Liver (tissue), 10 donors: ENCODE measurements at places on chromosomes 4 and X. TPM values are rescaled to one million over a fixed set of nuclear protein-coding genes. Genes with fewer than 3 reads are reported as not detected.

Gene ZNF595
- 9.9 TPM for total RNA-seq

Gene ASMT
- total RNA-seq, result not detected

Gene DCTD
- 52.9 TPM for total RNA-seq

Gene IL21
- not detected for total RNA-seq

Gene NSDHL
- total RNA-seq, result 63.6 TPM

Gene SULT1E1
- total RNA-seq, result 14.7 TPM

Gene SPARCL1
- 25.8 TPM for total RNA-seq

Gene EVC2
- total RNA-seq, result 1.3 TPM

Gene AMBN
- total RNA-seq, result not detected

Gene ELOVL6
- total RNA-seq, result 36.4 TPM
